ENCODE measurements at places on chromosomes 2 and 18. TPM values are rescaled to one million over a fixed set of nuclear protein-coding genes. Genes with fewer than 3 reads are reported as not detected.

NGEF gene
- 0.38 TPM for total RNA-seq

CAPN14 gene
- total RNA-seq, result 0.12 TPM

VPS4B gene
- total RNA-seq, result 35.9 TPM

INO80C gene
- total RNA-seq, result 6.1 TPM

FHOD3 gene
- total RNA-seq, result 7.0 TPM

INHBB gene
- total RNA-seq, result 0.08 TPM

AFTPH gene
- 15.7 TPM for total RNA-seq

PIEZO2 gene
- 5.3 TPM for total RNA-seq

AQP12B gene
- total RNA-seq, result not detected

KCNE4 gene
- 0.38 TPM for total RNA-seq

PROC gene
- total RNA-seq, result not detected

REG3G gene
- not detected for total RNA-seq

C2orf49 gene
- total RNA-seq, result 13.6 TPM

CD226 gene
- total RNA-seq, result 0.23 TPM

IL36RN gene
- not detected for total RNA-seq

BCS1L gene
- 34.0 TPM for total RNA-seq

ACOXL gene
- not detected for total RNA-seq

EGR4 gene
- not detected for total RNA-seq

WBP1 gene
- total RNA-seq, result 75.7 TPM

RGPD4 gene
- not detected for total RNA-seq

RAB3GAP1 gene
- total RNA-seq, result 56.1 TPM

LONRF2 gene
- not detected for total RNA-seq

SP9 gene
- not detected for total RNA-seq

LIMS3 gene
- 1.8 TPM for total RNA-seq

TEX261 gene
- 25.7 TPM for total RNA-seq

FHL2 gene
- total RNA-seq, result 119 TPM

ABCA12 gene
- under 0.01 TPM for total RNA-seq

CXCR1 gene
- not detected for total RNA-seq

REG1B gene
- not detected for total RNA-seq

HMSD gene
- total RNA-seq, result not detected

CAPN10 gene
- total RNA-seq, result 18.6 TPM

FSIP2 gene
- 0.08 TPM for total RNA-seq

CBLN2 gene
- total RNA-seq, result not detected

SERPINB4 gene
- not detected for total RNA-seq

ZSWIM2 gene
- not detected for total RNA-seq

NAT8 gene
- total RNA-seq, result not detected

SLC4A3 gene
- 1.7 TPM for total RNA-seq

CTAGE1 gene
- total RNA-seq, result not detected

NTSR2 gene
- total RNA-seq, result not detected

GATA6 gene
- 51.6 TPM for total RNA-seq

KCNK3 gene
- 1.1 TPM for total RNA-seq

COLEC11 gene
- total RNA-seq, result 1.1 TPM

RND3 gene
- 287 TPM for total RNA-seq

CNTNAP5 gene
- total RNA-seq, result not detected

STPG4 gene
- 0.23 TPM for total RNA-seq

KCNF1 gene
- total RNA-seq, result not detected

DNAH6 gene
- not detected for total RNA-seq

RFTN2 gene
- 9.0 TPM for total RNA-seq

MYL1 gene
- total RNA-seq, result not detected

PPIG gene
- total RNA-seq, result 20.7 TPM

SAP130 gene
- total RNA-seq, result 2.3 TPM

RABL2A gene
- 22.8 TPM for total RNA-seq

SERPINB2 gene
- not detected for total RNA-seq

RGPD3 gene
- under 0.01 TPM for total RNA-seq

KLHL14 gene
- total RNA-seq, result not detected

AP1S3 gene
- total RNA-seq, result 9.6 TPM

ATP6V1C2 gene
- total RNA-seq, result not detected
